ENCODE measurements at places on chromosomes 3 and 15. TPM values are rescaled to one million over a fixed set of nuclear protein-coding genes. Genes with fewer than 3 reads are reported as not detected.
A peak's percentile ranks its signal among the peaks of the same experiment; 100 is the strongest.

PCCB gene
- 39.7 TPM for total RNA-seq

KLHL40 gene
- total RNA-seq, result not detected

NEK10 gene
- total RNA-seq, result 0.39 TPM

STRIT1 gene
- not detected for total RNA-seq

BOC gene
- 0.73 TPM for total RNA-seq

STARD9 gene
- total RNA-seq, result 0.56 TPM

GOLGA6B gene
- not detected for total RNA-seq

- H3K4me3 ChIP-seq, result no peak overlapping the region
- H3K27me3 ChIP-seq, result no peaks in the 10 kb centered on the region
- DNase-seq, result no peak
- no peak overlapping the region for H3K27ac ChIP-seq
- H3K4me1 ChIP-seq, result no peaks in the 10 kb centered on the region
These were observed 71.3 kb upstream of the CTXND1 start for GRCh38 chr15:80323285-80323684.

DNA sequence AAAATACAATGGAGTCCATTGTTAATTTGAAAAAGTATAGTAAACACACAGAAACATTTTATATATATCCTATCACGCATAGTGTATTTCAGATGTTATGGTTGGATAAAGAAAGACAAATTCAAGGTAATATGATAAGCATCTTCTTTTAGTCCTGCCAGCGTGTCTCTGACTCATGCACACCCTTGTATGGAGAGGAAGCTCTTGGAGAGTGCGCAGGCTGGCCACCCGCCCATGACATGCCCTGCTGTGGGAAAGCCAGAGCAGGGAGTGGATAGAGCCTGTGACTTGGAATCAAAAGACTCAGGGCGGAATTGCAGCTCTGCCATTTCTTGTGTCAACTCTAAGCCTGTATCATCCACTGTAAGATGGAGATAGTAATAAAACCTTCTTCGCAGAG lies 23.0 kb upstream of the COPG1 start:
- H3K4me3 ChIP-seq, result no peak overlapping the region
- H3K36me3 ChIP-seq, result no peaks in the 10 kb centered on the region
- no peak for DNase-seq
- no peak overlapping the region for H3K27ac ChIP-seq
- no peaks in the 10 kb centered on the region for H3K27me3 ChIP-seq

- H3K4me3 ChIP-seq, result no peak overlapping the region
- DNase-seq, result no peak
- H3K36me3 ChIP-seq, result no peaks in the 10 kb centered on the region
- H3K4me1 ChIP-seq, result no peaks in the 10 kb centered on the region
- H3K27ac ChIP-seq, result no peak overlapping the region
These were observed 42.6 kb downstream of the HCN4 start for GRCh38 chr15:73326157-73326556.

GRCh38 chr3:18369551-18370185 lies 55.5 kb downstream of the SATB1 start:
- H3K36me3 ChIP-seq, result no peaks in the 10 kb centered on the region
- DNase-seq, result no peak
- no peak overlapping the region for H3K4me3 ChIP-seq
- no peak overlapping the region for H3K27ac ChIP-seq

GRCh38 chr15:48546296-48546695 lies 99.2 kb downstream of the FBN1 start:
- H3K27me3 ChIP-seq, result no peaks in the 10 kb centered on the region
- no peak overlapping the region for H3K4me3 ChIP-seq
- no peak for DNase-seq
- no peaks in the 10 kb centered on the region for H3K36me3 ChIP-seq
- H3K27ac ChIP-seq, result no peak overlapping the region

- no peak overlapping the region for H3K4me3 ChIP-seq
- no peaks in the 10 kb centered on the region for H3K36me3 ChIP-seq
- H3K27ac ChIP-seq, result no peak overlapping the region
- no peak for DNase-seq
- H3K4me1 ChIP-seq, result no peaks in the 10 kb centered on the region
These were observed 1002.4 kb upstream of the SEMA6D start for GRCh38 chr15:46714950-46715349.

- no peaks in the 10 kb centered on the region for H3K27me3 ChIP-seq
- H3K36me3 ChIP-seq, result no peaks in the 10 kb centered on the region
- DNase-seq, result no peak
- H3K4me3 ChIP-seq, result no peak overlapping the region
These were observed 340.5 kb upstream of the NECTIN3 start for GRCh38 chr3:110731148-110731547.

DNA sequence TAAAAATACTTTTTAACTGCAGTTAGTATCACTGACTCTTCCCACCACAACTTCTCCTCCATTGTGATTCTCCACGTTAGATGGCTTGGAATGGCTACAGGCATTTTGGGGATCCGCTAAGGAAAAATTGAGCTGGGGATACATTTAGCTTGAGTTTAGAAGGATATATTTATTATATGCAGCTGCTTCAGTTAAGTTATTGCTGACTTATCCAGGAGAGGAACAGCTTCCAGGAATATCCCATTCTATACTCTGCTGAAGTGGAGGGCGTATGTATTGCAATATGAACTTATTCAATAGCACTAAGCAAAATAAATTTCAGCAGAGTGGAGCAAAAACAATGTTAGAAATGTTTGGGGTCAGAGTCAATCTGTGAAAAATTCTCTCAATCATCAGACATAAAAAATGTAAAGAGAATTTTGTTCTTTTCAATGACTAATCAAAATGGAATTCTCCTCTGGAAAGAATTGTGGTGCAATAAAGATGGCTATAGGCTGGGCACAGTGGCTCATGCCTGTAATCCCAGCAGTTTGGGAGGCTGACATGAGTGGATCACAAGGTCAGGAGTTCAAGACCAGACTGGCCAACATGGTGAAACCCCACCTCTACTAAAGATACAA lies 84.7 kb downstream of the NCEH1 start:
- no peak overlapping the region for H3K27ac ChIP-seq
- no peaks in the 10 kb centered on the region for H3K27me3 ChIP-seq
- H3K36me3 ChIP-seq, result no peaks in the 10 kb centered on the region
- H3K4me1 ChIP-seq, result no peaks in the 10 kb centered on the region
- DNase-seq, result no peak

DNA sequence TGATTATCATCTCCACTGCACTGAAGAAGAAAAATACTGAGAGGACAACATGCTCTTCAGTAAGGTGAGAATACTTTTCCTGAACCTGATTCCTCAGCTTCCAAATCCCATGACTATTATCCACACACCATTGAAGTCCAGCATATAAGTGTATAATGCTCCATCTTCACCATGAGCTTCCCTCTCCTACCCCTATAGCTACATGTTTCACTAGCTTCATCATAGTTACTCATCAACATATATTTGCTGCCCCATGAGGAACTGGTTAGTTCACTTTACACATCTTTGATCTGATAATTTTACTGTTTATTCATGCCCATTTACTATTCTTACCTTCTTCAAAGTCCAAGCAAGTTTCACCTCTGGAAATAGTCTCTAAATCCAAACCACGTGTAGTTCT lies 908.5 kb upstream of the SEMA6D start:
- H3K4me1 ChIP-seq, result no peaks in the 10 kb centered on the region
- no peak overlapping the region for H3K27ac ChIP-seq
- DNase-seq, result no peak
- no peak overlapping the region for H3K4me3 ChIP-seq

DNA sequence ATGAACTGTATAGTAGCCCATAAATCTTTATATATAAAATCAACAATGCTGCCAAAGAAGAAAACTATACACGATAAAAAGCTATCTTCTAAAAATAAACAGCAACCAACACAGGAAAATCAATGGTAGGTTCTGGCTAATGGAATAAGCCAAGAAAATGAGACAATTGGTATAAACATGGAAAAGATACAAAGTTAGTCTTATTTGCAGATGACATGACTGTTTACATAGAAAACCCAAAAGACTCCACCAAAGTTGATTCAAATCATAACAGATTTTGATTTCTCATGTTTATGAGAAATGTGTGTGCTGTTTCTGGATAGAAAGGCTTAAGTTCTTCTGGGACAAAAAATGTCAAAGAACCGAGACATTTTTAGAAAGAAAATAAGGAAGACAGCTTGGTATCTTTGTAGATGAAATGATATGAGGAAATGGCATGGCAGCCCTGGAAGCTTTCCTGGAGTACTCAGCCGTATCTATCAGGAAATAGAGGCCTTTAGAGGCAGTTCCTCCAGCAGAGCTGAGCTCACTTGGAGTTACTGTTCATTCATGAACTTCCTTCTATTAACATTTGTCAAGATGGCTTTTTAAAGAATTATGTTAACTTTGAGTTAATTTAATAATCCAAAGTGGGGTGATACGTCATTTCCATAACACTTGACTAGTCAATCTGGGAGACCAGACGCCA lies 36.7 kb upstream of the VILL start:
- H3K27ac ChIP-seq, result no peak overlapping the region
- H3K27me3 ChIP-seq, result no peaks in the 10 kb centered on the region
- H3K36me3 ChIP-seq, result no peaks in the 10 kb centered on the region

DNA sequence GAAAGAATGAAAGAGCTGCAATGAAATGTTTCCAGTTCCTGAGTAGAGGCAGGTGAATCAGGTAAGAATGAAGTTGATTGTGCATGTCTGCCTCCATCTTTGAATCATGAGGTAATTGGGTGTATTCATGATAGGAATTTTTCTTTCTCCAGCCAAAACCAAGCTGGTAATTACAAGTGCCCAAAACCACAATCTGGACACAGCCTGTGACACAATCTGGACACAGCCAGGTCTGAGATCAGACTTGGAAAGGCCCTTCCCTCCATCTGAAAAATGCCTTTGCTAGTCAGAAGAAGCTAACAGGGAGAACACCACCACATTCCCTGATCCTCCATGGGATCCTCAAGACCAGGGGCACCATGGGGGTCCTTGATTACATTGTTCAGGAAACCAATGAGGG lies 338.5 kb upstream of the THBS1 start:
- no peaks in the 10 kb centered on the region for H3K4me1 ChIP-seq
- H3K27ac ChIP-seq, result no peak overlapping the region
- no peak overlapping the region for H3K4me3 ChIP-seq
- no peaks in the 10 kb centered on the region for H3K27me3 ChIP-seq

- DNase-seq, result no peak
- no peak overlapping the region for H3K4me3 ChIP-seq
- H3K36me3 ChIP-seq, result no peaks in the 10 kb centered on the region
- H3K27me3 ChIP-seq, result no peaks in the 10 kb centered on the region
These were observed 14.9 kb downstream of the LEKR1 start for GRCh38 chr3:156840826-156841689.

- no peaks in the 10 kb centered on the region for H3K27me3 ChIP-seq
- H3K36me3 ChIP-seq, result peaks cover 16% of the 10 kb centered on the region
- H3K27ac ChIP-seq, result no peak within 1 kb of the TSS
These were observed at the start of gene PIGZ for GRCh38 chr3:196968233-196969133. Gene PIGZ, minus strand, starts transcription at chr3:196968833. Its CDS starts 16,802 bp downstream, at chr3:196952031.

DNA sequence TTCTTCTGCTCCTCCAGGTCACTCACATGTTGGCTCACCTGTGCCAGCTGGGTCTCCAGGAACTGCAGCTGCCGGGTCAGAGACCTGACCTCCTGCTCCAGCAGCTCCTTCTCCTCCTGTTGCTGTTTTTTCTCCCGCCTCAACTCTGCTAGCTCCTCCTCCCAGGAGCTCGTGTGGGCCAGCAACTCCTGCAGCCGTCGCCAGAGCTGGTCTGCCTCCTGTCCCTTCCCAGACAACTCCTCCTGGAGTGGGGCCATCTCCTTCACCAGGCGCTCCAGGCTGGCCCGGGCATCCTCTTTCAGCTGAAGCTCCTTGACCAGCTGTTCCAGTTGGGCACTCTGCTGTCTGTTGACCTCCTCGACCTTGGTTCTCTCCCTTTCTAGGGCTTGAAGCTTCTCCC lies 24.5 kb downstream of the CXCR6 start:
- peak overlapping the region; percentile 53 for H3K27ac ChIP-seq
- H3K27me3 ChIP-seq, result no peaks in the 10 kb centered on the region
- no peak overlapping the region for H3K4me3 ChIP-seq

DNA sequence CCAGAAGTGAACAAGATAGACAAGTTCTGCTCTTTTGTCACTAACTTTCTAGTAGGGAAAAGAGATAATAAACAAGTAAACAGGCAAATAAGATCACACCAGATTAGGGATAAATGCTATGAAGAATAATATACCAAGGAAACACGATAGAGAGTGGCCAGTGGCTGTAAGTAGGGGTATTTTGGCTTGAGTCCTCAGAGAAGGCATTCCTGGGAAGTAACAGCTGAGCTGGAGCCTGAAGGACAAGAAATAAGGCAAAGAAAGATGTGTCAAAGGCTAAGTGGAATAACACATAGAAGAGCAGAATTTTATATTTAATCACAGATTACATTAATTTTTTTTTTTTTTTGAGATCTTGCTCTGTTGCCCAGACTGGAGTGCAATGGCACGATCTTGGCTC lies 366.2 kb downstream of the ZIC1 start:
- H3K4me1 ChIP-seq, result no peaks in the 10 kb centered on the region
- no peak for DNase-seq
- H3K27ac ChIP-seq, result no peak overlapping the region
- H3K27me3 ChIP-seq, result no peaks in the 10 kb centered on the region

DNA sequence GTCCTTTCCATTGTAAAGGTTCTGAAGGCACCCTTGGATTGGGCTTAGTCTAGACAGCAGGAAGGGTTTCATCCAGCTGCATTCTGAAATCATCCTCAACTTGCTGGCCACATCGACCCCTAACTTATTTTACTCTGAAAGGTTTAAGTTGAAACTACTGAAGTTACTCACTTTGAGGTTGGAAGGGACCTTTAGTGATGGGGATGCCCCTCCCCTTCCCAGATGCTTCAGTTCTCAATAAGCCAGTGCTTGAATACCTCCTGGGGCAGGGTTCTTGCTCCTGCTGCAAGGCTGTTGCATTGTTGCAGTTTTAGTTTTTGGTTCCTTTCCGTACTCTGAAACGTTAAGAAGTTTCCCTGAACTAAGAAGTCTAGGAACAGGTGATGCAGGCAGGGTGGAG lies 26.4 kb downstream of the FGD5 start:
- H3K27ac ChIP-seq, result no peak overlapping the region
- H3K27me3 ChIP-seq, result no peaks in the 10 kb centered on the region
- DNase-seq, result no peak
- H3K4me1 ChIP-seq, result 0 out of 2 replicates have a peak, but pooled peaks cover 4% of the 10 kb centered on the region
- no peaks in the 10 kb centered on the region for H3K36me3 ChIP-seq
- H3K4me3 ChIP-seq, result no peak overlapping the region

DNA sequence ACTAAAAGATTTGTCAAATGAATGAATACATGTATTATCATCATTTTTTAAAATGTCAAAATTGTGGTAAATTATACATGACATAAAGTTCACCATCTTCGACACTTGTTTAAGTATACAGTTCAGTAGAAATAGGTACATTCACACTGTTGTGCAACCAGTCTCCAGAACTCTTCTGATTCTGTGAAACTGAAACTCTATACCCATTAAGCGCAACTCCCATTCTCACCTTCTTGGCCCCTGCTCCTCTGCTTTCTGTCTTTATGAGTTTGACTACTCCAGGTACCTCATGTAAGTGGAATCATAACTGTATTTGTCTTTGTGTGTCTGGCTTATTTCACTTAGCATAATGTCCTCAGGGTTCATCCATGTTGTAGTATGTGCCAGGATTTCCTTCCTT lies 50.1 kb upstream of the KBTBD8 start:
- H3K27ac ChIP-seq, result no peak overlapping the region
- H3K4me3 ChIP-seq, result no peak overlapping the region
- no peaks in the 10 kb centered on the region for H3K27me3 ChIP-seq
- 0 out of 2 replicates have a peak, but pooled peaks cover 3% of the 10 kb centered on the region for H3K4me1 ChIP-seq
- no peak for DNase-seq

GRCh38 chr15:85485956-85486567 lies 105.7 kb downstream of the AKAP13 start:
- no peaks in the 10 kb centered on the region for H3K27me3 ChIP-seq
- H3K36me3 ChIP-seq, result no peaks in the 10 kb centered on the region
- DNase-seq, result peak; percentile 56
- H3K4me1 ChIP-seq, result peaks cover 7% of the 10 kb centered on the region
- no peak overlapping the region for H3K27ac ChIP-seq
